Gastroesophageal sphincter (tissue), 4 donors: ENCODE measurements at places on chromosomes 16 and 17.

DNA sequence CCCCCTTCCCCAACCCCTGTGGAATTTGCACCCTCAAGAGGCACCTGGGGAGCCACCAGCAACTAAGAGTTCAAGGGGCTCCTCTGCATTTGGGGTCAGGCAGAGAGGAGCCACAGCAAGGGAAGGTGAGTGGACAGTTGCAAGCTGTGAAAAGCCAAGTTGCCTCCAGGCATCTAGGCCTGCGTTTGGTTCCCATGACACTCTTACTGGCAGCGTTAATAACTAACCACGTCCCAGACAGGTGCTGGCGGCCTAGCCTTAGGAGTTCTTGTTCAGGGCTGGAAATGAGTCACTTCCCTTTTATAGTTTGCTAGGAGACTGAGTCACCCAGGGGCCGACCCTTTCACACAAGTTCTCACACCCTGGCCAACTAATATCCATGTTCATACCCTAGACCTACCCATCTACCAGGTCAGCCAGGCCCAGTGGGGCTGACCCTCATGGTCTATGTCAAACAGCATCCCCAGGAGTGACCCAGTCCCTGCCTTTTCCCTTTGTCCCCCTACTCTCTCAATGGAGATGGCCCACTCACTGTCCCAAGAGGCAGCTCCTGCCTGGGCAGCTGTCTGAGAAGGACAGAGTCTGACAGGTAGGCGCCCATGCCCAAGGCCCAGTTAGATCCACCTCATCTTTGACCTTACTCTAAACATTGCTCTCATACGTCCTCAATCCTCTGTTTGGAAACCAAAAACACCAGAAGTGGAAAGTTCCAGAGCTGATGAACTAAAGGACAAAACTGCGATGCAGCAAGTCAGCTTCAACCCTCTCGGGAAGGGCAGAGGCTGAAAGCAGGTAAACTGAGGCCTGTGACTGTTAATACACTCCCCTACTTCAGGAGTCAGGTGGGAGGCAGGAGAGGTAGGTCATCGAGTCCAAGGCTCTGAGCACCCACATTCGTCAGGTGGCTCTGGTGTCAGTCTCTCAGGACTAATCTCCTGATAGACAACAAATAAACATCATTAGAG is 300.6 kb downstream of the SOX9 start:
- H3K4me3 ChIP-seq, result no peak overlapping the region
- peak; percentile 46 for ATAC-seq
- H3K4me1 ChIP-seq, result peaks cover 5% of the 10 kb centered on the region
- no peak overlapping the region for H3K27ac ChIP-seq
- no peaks in the 10 kb centered on the region for H3K36me3 ChIP-seq

DNA sequence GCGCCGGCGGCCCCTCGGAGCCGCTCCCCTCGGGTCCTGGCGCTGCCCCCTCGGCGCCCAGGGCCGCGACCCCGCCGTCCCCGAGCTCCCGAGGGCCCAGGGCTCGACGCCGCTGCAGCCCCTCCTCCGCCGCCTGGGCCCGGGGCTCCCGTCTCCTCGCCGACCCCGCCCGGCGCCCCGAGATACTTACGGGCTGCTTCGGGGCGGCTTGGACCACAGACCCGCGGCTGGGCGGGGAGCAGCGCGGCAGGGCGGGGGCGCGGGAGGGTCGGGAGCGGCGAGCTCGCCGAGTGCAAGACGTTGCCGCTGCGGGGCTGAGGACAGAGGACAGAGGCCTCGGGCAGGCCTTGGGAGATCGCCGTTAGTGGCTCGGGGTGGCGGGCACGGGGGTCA is 290 bp downstream of the TOB1 start:
- peak; percentile 2 for ATAC-seq
- H3K36me3 ChIP-seq, result peaks cover 17% of the 10 kb centered on the region
- no peaks in the 10 kb centered on the region for H3K27me3 ChIP-seq
- peak overlapping the region; percentile 100 for H3K27ac ChIP-seq
- H3K4me1 ChIP-seq, result peaks cover 49% of the 10 kb centered on the region

GRCh38 chr17:64455993-64456885 is 7.3 kb downstream of the MILR1 start:
- H3K36me3 ChIP-seq, result no peaks in the 10 kb centered on the region
- no peak overlapping the region for H3K4me3 ChIP-seq
- no peaks in the 10 kb centered on the region for H3K4me1 ChIP-seq
- ATAC-seq, result no peak

- peak within 1 kb of the TSS; percentile 62 for H3K27ac ChIP-seq
- H3K4me3 ChIP-seq, result peak within 1 kb of the TSS; percentile 43
- no peaks in the 10 kb centered on the region for H3K36me3 ChIP-seq
- H3K4me1 ChIP-seq, result no peaks in the 10 kb centered on the region
- H3K27me3 ChIP-seq, result peaks cover 7% of the 10 kb centered on the region
- peak; percentile 91 for ATAC-seq
Measured at GRCh38 chr16:3065069-3065741, at the start of gene IL32. TSS of gene IL32 (plus strand) at chr16:3065640. CDS start at chr16:3065812, 172 bp downstream.

DNA sequence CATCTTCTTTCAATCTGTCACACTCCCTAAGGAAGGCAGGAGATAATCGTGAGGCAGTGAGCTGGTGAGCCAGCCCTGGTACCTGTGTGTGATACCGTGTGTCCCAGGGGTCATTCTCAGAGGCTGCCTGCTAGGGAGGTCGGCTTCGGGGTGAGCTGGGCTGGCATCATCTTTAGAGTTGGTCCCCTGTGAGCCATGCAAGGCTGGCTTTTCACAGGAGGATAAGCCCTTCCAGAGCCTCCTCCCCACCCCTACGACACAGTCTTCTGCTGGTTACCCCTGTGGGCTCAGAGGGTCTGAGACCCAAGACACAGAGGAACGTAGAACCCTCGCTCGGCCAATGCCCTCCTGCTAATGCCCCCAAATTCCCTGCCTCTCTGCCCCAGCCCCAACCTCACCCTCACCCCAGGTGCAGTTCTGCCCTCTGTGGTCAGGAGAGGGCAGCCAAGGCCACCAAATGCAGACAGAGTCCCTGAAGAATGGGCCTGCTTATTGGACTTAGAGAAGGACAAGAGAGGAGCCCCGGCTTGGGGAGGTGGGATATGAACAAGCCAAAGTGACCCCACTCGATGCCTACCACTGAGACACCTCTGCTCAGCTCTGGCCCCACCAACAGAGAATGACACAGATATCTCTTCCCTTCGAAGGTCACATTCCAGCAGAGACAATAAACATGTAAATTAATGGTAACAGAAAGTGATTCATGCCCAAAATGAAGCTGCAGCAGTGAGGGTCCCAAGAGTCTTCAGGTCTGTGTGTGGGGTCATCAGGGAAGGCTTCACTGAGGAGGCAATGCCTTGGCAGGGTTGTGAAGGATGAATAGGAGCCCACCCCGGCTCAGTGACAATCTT is 80.8 kb upstream of the CCL1 start:
- no peaks in the 10 kb centered on the region for H3K36me3 ChIP-seq
- no peak overlapping the region for H3K4me3 ChIP-seq
- no peak overlapping the region for H3K27ac ChIP-seq
- H3K4me1 ChIP-seq, result no peaks in the 10 kb centered on the region
- ATAC-seq, result no peak

DNA sequence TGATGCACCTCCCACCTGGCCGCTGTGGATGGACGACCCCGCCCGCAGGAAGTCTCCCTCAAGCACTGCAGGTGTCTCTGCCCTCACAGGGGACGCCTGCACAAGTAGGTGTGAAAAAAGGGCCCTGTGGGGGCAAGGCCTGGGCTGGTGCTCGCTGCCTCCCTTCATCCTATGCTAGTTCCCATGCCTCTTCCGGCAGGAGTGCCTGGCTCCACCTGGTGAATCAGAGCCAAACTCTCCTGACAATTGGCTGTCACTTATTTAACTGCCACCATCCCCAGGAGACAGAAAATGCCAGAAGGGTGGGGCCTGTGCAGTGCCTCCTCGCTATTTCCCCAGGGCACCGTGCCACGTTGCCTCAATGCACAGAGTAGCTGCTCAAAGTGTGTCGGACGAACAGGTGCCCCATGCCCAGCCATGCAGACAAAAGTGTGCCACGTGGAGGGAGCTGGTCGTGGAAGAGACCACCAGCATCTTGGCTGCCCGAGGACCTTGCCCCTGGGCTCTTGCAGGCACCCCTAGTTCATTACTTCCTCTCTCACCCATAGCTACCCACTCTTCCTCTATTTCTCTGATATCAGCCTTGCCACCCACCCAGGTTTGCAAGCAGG is 170.7 kb downstream of the SEC14L1 start:
- H3K36me3 ChIP-seq, result no peaks in the 10 kb centered on the region
- ATAC-seq, result no peak
- H3K27ac ChIP-seq, result no peak overlapping the region

GRCh38 chr17:64173646-64174045 is 43.7 kb upstream of the ERN1 start:
- no peaks in the 10 kb centered on the region for H3K4me1 ChIP-seq
- H3K27me3 ChIP-seq, result no peaks in the 10 kb centered on the region
- H3K27ac ChIP-seq, result no peak overlapping the region
- no peak for ATAC-seq
- H3K36me3 ChIP-seq, result peaks cover 36% of the 10 kb centered on the region

DNA sequence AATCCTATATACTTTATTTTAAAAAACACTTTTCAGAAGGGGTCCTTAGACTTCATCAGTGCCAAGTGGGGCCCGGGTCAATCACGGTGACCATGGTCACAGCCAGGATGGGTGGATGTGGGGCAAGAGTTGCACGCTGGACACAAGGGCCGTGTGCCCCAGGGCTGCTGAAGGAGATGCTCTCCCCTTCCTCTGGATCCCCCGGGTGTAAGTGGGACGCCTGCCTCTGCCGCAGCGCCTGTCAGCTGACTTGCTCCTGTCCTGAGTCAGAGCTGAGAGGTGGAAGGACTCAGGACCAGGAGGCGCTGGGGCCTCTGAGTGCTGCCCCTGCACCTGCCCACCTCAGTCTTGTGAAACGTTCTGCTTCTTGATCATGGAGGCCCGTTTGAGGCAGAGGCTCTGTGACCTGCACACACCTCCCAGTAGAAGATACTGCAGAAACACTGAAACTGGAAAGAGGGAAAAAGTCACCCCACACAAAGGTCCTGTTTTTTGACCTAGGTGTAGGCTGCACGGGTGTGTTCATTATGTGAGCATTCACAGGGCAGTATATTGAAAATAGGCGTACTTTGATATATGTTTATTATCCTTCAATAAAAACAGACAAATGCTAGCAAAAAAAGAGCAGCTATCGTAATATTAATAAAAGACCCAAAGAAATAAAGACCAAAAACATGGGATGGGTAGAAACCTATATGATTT is 40.9 kb upstream of the BAHCC1 start:
- H3K36me3 ChIP-seq, result no peaks in the 10 kb centered on the region
- H3K4me1 ChIP-seq, result no peaks in the 10 kb centered on the region
